T-helper 1 cell (primary cell): ENCODE measurements at places on chromosomes 12 and 14.

DNA sequence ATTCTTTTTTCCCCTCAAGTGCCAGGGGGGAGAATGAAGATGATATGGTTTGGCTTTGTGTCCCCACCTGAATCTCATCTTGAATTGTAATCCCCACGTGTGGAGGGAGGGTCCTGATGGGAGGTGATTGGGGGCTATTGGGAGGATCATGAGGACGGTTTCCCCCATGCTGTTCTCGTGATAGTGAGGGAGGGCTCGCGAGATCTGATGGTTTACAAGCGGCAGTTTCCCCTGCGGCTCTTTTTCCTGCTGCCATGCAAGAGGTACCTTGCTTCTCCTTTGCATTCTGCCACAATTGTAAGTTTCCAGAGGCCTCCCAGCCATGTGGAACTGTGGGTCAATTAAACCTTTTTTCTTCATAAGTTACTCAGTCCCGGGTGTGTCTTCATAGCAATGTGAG lies 173.7 kb downstream of the CAND1 start:
- DNase-seq, result no peak

DNA sequence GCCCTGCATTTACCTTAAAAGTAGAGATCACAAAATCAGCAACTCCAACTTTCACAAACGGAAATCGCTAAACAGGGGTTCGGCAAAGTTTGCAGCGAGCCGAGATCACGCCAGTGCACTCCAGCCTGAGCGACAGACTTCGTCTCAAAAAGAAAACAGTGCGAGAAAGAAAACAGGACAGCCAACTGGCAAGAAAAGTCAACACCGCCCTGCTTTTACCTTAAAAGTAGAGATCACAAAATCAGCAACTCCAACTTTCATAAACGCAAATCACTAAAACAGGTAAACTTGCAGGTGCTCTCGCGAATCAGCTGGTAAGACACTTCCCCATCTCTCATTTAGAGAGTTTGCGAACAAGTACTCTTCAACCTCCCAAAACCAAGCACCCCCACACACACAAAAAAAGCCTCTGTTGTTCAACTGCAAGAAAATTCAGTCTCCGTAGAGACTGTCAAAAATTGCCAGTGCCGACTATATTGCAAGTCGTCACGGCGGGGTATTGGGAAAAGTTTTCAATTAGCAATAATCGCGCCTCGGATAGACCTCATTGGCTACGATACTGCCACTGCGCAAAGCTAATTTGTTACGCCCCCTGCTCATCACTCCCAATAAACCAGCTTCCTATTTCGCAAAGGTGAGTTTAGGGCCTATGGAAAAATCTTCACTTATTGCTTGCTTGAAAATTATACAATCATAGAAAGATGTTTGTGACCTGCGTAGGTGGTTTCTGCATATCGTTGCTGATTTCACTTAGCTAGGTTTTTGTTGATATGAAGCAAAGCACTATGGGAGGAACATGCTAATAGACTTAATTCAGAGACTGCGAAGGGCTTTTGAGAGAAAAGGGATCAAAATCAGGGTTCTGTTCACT lies at the start of gene RNU4-1:
RNU4-1 (minus strand) TSS at position 577 of the 871 bp plus-strand sequence.
- peak; percentile 48 for DNase-seq

DNA sequence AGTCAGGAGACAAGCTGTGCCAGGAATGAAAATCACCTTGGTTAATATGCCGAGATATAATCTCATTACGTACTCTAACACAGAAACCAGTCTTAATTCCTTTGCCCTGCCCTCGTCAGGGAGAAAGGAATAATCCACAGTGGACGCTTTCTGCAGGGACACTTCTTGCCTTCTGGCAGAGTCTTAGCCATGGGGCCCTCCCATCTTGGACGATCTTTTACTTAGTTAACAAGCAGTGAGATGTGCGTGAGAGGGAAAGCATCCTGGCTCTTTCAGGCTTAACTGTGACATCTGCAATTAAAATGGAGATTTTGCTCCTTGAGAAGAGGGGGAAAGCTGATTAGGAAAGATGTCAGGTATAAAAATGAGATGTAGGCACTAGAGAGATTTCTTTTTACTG lies 246.4 kb downstream of the TMEM132C start:
- no peak for DNase-seq

DNA sequence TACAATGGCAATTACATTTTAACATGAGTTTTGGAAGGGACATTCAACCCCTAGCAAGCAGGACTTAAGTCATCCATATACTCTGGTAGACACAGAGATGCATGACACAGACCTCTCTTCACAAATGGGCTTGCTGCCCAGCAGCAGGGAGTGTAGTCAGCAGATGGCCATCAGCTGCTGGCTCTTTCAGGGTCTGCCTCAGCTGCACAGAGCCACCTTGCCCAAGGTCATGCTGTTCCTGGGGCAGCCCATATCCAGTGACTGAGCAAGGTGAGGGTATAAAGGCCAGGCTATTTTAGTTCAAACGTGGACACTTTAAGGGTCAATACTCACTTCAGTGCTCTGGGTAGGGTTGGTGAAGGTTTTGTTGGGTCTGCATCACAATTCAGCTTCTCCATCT lies 58.3 kb upstream of the JDP2 start:
- DNase-seq, result no peak

DNA sequence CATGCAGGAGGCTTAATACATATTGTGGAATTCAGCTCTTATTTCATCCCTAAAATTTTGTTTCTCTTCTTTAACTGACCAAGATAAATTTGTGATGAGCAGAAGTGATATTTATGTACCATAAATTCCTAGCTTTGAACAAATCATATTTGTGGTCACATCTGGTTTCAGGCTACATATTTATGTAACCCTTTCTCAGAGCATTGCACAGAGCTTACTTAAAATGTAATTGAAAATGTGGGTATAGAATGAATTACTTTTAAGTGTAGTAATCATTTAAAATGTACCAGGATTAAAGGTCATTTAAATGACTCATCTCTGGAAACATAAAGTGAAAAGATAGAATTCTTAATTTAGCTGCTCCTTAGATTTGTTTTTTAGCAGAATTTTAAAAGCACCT lies 129.9 kb upstream of the FRMD6 start:
- DNase-seq, result no peak

DNA sequence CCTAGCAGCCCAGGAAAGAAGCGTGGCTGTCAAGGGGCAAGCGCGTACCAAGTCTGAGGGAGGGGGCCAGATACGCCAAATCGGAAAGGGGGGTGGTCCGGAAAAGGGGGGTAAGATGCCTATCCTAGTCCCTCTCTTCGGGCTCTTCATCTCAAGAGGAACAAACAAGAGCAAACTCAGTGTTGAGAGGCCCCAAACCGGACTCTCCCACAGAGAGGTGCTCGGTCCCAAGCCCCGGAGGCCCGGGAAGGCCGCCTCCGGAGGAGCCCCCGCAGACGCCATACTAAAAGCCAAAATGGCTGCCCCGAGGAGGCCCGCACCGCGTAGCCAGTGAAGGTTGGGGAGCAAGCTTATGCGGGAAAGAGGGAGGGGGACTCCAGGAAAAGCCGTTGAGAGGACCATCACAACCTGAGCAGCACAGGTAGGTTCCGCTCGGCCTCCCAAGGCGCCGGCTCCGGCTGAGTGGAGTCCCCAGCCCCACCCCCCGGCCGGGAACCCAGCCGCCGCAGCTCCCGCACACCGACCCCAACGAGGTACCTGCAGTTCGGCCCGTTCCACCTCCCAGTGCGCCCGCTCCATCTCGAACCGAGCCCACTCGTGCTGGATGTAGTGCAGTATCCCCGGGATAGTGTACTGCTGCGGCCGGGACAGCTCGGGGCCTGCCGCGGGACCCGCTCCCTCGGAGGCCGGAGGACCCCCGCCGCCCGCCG lies at the start of gene AP4S1:
AP4S1 (plus strand) TSS at position 283 of the 710 bp plus-strand sequence. CDS start 40,548 bp downstream, outside the sequence.
- peak; percentile 31 for DNase-seq
